Astrocyte (in vitro differentiated cells and primary cell): ENCODE measurements at places on chromosomes 4 and X. TPM values are rescaled to one million over a fixed set of nuclear protein-coding genes. Genes with fewer than 3 reads are reported as not detected.
A peak's percentile ranks its signal among the peaks of the same experiment; 100 is the strongest.

DNA sequence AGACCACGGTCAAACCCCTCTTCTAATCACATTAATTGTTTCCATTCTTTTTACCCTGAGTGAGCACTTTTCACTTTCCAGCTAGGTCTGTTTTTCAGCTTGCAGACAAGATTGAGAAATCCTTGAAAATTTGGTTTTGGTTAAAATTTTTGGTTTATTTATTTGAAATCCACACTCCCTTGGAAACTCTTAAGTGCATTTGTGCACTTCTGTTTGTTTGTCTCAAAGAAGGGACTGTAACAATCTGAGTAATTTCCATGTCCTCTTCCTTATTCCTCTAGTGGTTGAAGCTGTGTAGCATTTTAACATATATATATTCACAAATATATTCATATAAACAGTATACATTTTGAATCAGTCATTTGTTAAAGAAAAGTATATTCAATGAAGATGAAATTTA is 333.3 kb downstream of the ANK2 start:
- peak overlapping the region; percentile 5 for H3K27ac ChIP-seq
- H3K4me1 ChIP-seq, result peaks cover 14% of the 10 kb centered on the region
- no peak overlapping the region for H3K4me3 ChIP-seq
- H3K36me3 ChIP-seq, result no peaks in the 10 kb centered on the region

DNA sequence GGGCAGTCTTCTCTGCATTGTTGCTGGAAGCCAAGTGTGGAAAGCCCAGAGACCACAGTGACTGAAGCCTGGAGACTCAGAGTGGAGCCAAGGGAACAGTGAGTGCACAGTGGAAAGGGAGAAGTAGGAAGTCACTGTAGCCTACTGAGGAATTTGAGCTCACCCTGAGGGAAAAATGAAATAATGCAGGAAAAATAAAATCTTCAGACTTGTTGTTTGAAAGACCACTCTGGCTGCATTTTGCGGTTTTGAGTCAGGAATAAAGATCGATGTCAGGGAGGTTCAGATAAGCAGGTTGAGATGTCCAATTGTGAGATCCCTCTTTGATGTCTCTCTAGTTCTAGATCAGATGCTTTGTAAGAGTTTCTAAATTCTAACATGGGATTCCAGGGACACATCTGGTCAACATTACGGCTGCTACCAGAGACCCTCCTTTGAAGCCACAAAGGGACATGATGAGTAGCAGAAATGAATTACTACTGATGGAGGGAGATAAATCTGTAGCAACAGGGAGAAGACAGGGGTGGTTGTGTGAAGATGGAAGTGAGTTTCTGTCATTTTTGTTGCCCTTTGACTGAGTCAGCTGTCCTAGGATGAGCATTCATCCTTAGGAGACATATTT is 8.4 kb downstream of the ADH4 start:
- H3K27me3 ChIP-seq, result no peaks in the 10 kb centered on the region
- DNase-seq, result no peak
- H3K4me3 ChIP-seq, result no peak overlapping the region
- no peaks in the 10 kb centered on the region for H3K36me3 ChIP-seq
- H3K4me1 ChIP-seq, result no peaks in the 10 kb centered on the region
- H3K27ac ChIP-seq, result no peak overlapping the region

DNA sequence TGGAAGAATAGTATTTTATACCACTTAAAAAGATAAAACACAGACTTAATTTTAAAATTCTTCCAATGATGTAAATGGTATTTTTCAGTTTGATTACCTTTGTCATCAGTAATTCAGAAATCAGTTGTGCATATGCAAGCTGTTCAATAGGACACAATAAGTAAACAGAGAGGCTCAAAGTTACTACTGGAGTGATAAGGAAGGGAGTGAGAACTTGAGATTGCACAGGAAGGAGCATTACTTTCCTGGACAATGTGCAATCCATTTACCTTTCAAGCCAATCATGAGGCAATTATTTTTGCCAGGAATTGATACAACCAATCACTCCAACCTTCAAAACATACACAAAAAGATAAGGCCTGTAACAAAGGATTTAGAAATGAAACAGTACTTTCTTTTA is 1024.3 kb downstream of the RAPGEF2 start:
- no peak overlapping the region for H3K4me3 ChIP-seq
- no peak for DNase-seq
- peaks cover 4% of the 10 kb centered on the region for H3K4me1 ChIP-seq
- no peaks in the 10 kb centered on the region for H3K36me3 ChIP-seq
- H3K27ac ChIP-seq, result no peak overlapping the region

DNA sequence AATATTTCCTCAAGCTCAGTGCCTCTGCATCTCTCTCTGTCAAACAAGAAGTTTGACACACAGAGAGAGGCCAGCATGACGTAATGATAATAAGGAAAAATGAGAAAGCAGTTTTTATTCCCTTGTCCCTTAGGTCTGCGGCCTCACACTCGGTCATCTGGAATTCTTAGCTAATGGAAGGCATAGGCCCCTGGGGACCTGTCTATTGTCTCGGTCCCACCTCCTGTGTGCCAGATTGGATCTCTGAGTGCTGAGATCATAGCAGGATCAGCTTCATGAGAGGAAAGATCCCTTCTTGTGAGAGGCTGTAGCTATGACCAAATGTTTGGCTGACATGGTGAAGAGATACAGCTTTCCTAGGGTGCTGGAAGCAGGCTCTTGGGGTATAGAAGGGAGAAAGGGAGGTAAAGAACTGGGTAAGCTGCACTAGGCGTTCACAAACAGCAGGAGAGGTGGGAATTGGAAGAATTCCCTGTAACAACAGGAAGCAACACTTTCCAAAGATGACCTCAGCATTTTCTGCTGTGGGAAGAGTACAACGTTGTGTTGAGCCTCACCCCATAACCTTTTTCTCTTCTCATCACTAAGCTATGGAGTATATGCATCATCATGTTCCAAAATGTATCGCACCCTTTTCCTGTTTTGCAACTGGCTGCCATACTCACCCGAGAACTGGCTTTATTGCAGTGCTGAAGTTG is 20.2 kb downstream of the TMEM31 start:
- no peaks in the 10 kb centered on the region for H3K36me3 ChIP-seq
- peak overlapping the region; percentile 93 for H3K27ac ChIP-seq
- peaks cover 35% of the 10 kb centered on the region for H3K4me1 ChIP-seq
- H3K27me3 ChIP-seq, result no peaks in the 10 kb centered on the region
- DNase-seq, result peak; percentile 77
- H3K4me3 ChIP-seq, result no peak overlapping the region

Gene KIAA1210
- not detected in 2 replicates for total RNA-seq

Gene INPP4B
- 2.4 and 2.8 TPM in 2 replicates for total RNA-seq
